ENCODE measurements at places on chromosomes 12 and 14. TPM values are rescaled to one million over a fixed set of nuclear protein-coding genes. Genes with fewer than 3 reads are reported as not detected.

SLCO1B1 gene
- total RNA-seq = not detected

DNA sequence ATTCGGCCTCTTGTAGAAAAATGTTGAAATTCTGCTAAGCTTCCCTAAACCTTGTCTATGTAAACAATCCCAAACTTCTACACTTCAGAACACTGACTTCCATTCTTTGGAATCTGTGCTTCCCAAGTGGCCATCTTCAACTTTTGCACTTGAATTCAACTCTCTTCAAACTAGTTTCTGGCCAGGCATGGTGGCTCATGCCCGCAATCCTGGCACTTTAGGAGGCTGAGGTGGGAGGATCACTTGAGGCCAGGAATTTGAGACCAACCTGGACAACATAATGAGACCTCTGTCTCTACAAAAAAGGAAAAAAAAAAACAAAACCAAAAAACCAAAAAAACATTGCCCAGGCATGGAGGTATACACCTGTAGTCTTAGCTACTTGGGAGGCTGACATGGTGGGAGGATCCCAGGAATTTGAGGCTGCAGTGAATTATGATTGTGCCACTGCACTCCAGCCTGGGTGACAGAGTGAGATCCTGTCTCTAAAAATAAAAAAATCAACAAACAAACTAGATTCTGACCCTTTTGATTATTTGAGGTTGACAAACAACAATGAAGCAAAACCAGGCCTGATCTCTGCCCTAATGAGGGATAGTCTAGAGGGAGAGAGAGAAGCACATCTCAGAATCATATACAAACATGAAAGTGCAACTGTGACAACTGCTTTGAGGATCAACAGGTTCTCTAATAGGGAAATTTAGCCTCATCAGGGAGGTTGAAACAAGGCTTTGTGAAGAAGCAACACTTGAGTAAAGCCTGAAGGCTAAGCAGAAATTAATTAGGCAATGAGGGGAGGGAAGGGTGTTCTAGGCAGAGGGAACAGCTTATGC, 11.6 kb upstream of the C12orf75 start:
- no peak overlapping the region for H3K27ac ChIP-seq
- peaks cover 9% of the 10 kb centered on the region for H3K36me3 ChIP-seq
- peaks cover 21% of the 10 kb centered on the region for H3K4me1 ChIP-seq
- no peaks in the 10 kb centered on the region for H3K27me3 ChIP-seq

- DNase-seq = peak; percentile 65
- H3K4me3 ChIP-seq = peak overlapping the region; percentile 50
- no peak overlapping the region for H3K27ac ChIP-seq
- peaks cover 18% of the 10 kb centered on the region for H3K4me1 ChIP-seq
- H3K27me3 ChIP-seq = peaks cover 4% of the 10 kb centered on the region
Observed at GRCh38 chr14:106790189-106791036, 1264.0 kb downstream of the TMEM121 start.

GRCh38 chr14:42508209-42508946, 901.7 kb downstream of the LRFN5 start:
- H3K27ac ChIP-seq = no peak overlapping the region
- H3K36me3 ChIP-seq = no peaks in the 10 kb centered on the region
- no peaks in the 10 kb centered on the region for H3K27me3 ChIP-seq
- H3K4me3 ChIP-seq = no peak overlapping the region
- no peak for DNase-seq

DNA sequence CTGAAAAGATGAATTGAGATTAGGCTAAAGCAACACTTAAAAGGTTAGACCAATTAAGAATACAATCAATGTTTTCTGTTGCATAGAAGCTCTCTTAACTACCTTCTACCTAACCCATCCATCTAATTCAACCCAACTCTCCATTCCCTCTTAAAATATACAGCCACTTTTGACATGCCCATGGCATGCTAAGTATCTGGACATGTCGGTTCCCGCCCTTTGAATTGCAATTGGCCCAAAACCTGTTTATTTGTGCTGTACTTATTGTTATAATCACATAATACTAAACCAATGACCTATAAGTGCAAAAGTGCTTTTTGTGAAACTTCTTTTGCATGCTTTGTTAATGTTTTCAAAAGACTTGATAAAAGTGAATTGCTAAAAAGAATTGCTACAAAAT, 37.6 kb upstream of the APPL2 start:
- no peaks in the 10 kb centered on the region for H3K27me3 ChIP-seq
- H3K27ac ChIP-seq = no peak overlapping the region
- H3K4me1 ChIP-seq = no peaks in the 10 kb centered on the region
- no peaks in the 10 kb centered on the region for H3K36me3 ChIP-seq
- DNase-seq = no peak
- H3K4me3 ChIP-seq = no peak overlapping the region

DNA sequence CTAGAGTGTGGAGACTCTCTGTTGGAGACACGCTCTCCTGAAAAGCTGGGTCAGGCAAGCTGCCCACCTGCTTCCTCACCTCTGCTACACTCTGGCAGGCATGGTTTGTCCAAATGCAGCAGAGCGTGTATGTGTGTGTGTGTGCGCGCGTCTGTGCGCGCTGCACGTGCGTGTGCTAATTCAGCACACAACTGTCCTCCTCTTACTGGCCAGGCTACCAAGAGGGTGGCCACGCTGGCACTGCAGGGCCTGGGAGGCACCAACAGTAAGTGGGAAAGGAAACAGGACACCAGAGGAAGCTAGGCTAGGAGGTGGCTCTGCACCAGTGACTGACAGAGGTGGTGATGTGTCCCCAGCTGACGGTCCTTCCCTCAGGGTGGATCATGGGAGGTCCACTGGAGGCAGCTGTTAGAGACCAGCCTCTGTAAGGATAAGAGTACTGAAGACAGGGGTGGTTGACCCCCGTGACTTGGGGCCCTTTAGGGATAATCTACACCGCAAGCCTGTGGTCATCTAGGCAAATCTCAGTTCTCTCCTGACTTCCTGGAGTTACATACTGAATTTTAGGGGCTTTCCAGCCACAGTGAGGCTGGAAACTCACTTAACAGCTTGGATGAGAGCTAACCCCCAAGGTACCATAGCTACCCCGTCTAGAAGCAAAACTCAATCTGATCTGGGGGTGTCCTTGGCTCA, 15.6 kb upstream of the TFCP2 start:
- H3K4me3 ChIP-seq = no peak overlapping the region
- H3K27me3 ChIP-seq = no peaks in the 10 kb centered on the region
- DNase-seq = no peak
- H3K36me3 ChIP-seq = peaks cover 18% of the 10 kb centered on the region
- H3K27ac ChIP-seq = no peak overlapping the region
- no peaks in the 10 kb centered on the region for H3K4me1 ChIP-seq

DNA sequence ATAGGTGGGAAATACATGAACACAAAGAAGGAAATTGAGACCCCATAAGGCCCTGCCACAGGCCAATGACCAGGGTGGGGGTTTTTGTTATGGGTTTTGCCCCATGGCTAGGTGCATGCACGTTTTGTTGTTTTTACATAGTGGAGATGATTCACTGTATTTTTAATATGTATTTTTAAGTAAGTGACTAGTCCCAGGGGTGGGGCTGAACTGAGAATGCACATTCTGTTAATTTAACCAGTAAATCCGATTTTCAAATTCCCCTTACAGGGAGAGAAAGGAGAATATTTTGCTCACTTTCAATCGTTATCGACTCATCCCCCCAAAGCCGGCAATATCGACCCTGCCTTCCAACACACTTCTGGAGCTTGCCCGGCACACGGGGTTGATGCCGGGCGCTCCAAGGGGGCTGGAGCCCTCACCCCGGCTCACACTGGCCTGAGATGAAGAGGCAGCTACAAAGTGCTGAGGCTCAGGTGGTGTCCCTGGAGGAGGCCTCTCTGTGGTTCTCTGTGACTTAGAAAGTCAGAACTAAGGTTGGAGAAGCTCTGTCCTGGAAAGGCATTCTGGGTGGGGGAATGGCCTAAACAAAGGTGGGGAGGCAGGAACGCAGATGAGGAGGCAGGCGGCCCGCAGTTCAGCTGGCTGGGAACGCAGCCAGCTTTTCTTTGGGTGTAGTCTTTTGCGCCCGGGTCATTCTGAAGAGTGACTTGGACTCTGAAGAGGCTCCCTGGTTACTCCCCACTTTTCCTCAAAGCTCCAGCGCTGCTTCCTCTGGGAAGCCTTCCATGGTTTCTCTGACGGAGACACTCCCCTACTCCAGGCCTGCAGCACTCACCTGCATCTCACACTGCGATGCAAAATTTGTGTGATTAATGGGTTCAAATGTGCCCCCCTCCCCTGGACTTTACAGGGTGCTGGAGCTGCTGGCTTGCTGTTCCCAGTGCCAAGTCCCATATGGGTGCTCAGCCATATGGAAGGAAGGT, 50.7 kb upstream of the DLK1 start:
- H3K4me1 ChIP-seq = peaks cover 11% of the 10 kb centered on the region
- peaks cover 38% of the 10 kb centered on the region for H3K27me3 ChIP-seq
- peak overlapping the region; percentile 40 for H3K27ac ChIP-seq
- no peaks in the 10 kb centered on the region for H3K36me3 ChIP-seq
- H3K4me3 ChIP-seq = no peak overlapping the region

DNA sequence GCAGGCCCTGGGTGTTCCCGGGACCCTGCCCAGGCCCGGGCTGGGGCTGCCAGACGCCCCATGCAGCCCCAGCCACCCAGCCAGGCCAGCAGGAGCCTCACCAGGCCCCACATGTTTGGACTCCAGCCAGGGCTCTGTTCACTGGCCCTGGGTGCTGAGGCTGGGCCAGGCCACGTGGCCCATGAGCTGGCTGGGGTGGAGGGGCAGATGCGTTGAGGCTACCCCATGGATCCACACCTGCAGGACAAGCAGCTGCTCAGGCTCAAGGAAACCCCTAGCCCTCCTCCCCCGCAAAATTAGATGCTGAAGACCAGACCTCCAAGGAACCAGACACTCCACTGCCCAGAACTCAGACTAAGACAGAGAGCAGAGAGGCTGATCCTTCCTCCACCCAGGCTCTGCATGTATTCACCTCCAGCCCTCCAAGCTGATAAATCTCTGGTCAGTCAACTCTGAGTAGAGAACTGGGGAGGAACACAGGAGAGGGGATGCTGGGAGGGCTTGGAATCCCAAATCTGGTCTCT, 1.6 kb downstream of the CDH24 start:
- H3K4me3 ChIP-seq = peak overlapping the region; percentile 96
- H3K4me1 ChIP-seq = peaks cover 20% of the 10 kb centered on the region
- peaks cover 4% of the 10 kb centered on the region for H3K36me3 ChIP-seq
- DNase-seq = no peak
- H3K27me3 ChIP-seq = no peaks in the 10 kb centered on the region

- H3K36me3 ChIP-seq = peaks cover 9% of the 10 kb centered on the region
- no peaks in the 10 kb centered on the region for H3K27me3 ChIP-seq
- no peaks in the 10 kb centered on the region for H3K4me1 ChIP-seq
- no peak overlapping the region for H3K4me3 ChIP-seq
- no peak overlapping the region for H3K27ac ChIP-seq
Observed at GRCh38 chr14:33972583-33973081, 21.8 kb upstream of the EGLN3 start.

- H3K36me3 ChIP-seq = no peaks in the 10 kb centered on the region
- no peak for DNase-seq
- H3K4me1 ChIP-seq = no peaks in the 10 kb centered on the region
- no peaks in the 10 kb centered on the region for H3K27me3 ChIP-seq
Observed at GRCh38 chr14:27410981-27411380, 813.1 kb upstream of the NOVA1 start.
